ENCODE measurements at places on chromosomes 7 and 10.
A peak's percentile ranks its signal among the peaks of the same experiment; 100 is the strongest.

DNA sequence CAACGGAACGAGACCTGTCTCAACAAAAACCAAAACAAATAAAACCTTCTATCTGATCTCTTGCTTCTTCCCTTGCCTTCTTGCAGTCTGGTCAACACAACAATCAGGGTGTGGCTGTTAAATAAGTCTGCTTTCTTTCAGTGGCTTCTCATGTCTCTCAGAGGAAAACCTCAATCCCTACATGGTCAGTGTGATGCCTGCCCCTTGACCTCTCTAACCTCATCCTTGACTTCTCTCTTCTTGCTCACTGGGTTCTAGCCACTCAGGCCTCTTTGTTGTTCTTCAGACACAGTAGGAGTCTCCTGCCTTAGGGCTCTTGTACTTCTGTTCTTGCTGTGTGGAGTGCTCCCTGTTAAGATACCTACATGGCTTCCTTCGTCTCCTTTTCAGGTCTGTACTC is 220.4 kb downstream of the SDHAF3 start:
- DNase-seq: no peak

GRCh38 chr10:111017098-111017497 is 59.7 kb upstream of the ADRA2A start:
- DNase-seq: no peak

DNA sequence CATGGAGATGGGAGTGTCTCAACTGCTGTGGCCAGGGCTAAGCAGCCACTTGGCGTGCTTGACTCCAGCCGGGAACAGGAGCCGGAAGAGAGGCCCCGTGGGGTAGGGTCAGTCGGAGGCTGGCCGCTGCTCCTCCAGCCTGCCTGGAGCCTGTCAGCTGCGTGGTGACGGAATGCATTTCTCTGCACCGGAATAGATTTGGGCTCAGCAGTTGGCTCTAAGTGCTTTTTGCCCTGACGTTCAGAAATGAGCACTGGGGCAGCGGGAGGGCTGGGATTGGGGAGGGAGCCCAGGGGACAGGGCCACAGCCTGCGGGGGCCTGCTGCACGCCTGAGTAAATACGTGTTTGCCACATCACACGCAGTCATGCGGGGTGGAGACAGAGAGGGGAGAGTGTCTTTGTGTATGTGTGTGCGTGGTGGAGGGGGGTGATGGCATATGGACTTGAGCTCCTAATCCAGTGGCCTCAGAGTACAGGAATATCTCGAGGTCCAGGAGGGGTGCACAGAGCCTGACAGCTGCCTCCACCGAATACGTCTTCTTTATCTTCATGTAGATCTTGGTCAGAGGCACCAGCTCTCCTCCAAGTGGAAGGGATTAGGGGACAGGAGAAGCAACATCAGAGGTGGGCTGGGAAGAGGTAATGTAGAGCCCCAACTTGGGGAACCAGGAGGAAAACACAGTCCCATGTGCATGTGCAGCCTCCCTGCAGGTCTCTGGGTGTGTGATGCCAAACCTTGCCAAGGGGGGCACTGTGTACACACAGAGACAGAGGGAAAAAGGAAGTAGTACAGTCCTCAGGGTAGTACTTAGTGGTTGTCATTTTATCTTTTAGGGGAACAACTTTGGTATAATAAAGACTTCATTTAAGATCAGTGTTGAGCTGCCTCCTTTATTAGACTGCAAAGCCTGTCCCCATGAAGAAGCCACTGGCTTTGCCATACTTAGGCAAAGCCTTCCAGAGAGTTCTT is 151.4 kb downstream of the CDH23 start:
- no peak for DNase-seq

GRCh38 chr7:116832692-116833091 is 29.7 kb upstream of the CAPZA2 start:
- no peak for DNase-seq

- no peak for DNase-seq
Observed at GRCh38 chr10:132446195-132446581, 49.2 kb downstream of the PWWP2B start.

DNA sequence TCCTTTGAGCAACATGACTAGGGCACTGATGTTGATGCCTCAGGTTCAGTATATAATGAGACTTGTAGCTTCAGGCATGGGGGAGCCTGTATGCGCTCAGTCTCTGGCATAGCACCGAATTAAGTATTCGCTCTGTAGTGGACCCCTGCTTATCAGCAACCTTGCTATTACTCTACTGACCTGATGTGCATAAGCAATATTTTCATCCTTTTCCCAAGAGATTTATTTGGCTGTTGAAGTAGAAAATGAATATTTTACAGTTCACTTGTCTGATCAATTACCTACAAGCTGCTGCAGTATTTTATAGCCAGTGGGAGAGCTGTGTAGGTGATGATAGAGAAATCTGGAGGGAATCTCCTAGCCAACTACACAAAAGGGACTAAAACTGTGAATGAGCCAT is 781.6 kb upstream of the PHF14 start:
- no peak for DNase-seq

- no peak for DNase-seq
Observed at GRCh38 chr7:37663693-37664092, 19.9 kb upstream of the GPR141 start.

GRCh38 chr10:131654471-131655087 is 246.2 kb upstream of the PPP2R2D start:
- DNase-seq: no peak

GRCh38 chr10:86979296-86979818 is 11.1 kb downstream of the ADIRF start:
- no peak for DNase-seq

GRCh38 chr10:98168147-98168546 is 33.7 kb downstream of the R3HCC1L start:
- DNase-seq: no peak

DNA sequence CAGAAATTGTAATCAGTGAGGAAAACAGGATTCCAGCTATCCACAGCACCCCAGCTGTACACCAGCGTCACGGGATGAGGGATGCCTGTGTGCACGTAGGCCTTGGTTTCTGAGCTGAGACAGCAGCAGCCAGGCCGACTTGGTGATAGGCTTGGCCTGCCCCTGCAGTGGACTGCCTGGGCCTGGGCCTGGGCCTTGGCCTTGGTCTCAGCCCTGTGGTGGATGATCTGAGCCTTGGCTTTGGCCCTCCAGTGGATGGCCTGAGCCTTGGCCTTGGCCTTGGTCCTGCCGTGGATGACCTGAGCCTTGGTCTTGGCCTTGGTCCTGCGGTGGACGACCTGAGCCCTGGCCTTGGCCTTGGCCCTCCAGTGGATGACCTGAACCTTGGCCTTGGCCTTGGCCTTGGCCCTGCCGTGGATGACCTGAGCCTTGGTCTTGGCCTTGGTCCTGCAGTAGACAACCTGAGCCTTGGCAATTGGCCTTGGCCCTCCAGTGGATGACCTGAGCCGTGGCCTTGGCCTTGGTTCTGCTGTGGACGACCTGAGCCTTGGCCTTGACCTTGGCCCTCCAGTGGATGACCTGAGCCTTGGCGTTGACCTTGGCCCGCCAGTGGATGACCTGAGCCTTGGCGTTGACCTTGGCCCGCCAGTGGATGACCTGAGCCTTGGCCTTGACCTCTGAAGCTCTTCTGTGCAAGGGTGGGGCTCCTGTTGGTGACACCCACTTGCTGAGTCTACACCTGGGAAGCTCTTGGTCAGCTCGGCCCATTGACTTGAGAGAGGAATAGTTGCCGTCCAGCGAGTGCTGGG is 93.8 kb downstream of the CUX1 start:
- DNase-seq: no peak

DNA sequence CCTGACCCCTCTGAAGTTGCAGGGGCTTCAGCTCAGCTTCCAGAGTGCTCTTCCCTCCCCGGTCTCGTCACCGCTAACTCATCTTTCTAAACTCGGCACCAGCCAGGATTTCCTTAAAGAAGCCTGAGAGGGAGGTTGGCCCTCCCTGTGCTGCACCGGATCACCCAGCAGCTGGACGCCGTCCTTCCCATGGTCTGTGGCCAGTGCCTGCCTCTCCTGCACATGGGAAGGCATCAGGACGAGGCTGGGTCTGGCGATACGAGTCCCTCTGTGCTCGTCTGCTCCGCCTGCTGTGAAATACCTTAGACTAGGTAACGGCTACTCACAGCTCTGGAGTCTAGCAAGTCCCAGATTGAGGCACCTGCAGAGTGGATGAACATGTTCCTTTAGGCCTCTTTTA is 179.1 kb downstream of the ZMYND11 start:
- no peak for DNase-seq

DNA sequence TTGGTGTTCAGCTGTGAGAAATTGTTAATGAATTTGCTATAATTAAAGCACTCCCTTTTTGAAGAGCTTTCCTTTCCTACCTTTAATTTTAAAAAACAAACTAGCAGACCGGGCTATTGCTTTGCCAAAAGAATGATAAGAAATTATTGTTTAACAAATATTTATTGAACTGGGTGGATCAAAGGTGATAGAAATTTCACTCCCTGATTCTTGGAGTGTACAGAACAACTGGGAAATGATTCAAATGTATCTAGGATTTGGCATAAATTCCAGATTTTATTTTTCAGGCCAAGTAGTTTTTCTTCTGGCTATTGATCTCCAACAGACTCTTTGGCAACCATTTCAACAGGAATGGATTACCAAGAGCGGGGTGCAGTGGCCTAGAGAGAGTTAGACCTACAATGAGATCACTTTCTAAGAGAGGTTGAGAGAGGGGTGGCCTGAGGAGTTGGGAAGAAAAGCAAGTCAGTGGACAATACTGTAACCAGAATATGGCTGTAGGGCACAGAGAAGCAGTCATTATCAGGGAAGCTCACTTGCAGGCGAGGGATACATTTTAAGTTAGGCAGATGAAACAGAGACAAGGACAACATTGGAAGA is 71.9 kb downstream of the PLXDC2 start:
- DNase-seq: no peak

DNA sequence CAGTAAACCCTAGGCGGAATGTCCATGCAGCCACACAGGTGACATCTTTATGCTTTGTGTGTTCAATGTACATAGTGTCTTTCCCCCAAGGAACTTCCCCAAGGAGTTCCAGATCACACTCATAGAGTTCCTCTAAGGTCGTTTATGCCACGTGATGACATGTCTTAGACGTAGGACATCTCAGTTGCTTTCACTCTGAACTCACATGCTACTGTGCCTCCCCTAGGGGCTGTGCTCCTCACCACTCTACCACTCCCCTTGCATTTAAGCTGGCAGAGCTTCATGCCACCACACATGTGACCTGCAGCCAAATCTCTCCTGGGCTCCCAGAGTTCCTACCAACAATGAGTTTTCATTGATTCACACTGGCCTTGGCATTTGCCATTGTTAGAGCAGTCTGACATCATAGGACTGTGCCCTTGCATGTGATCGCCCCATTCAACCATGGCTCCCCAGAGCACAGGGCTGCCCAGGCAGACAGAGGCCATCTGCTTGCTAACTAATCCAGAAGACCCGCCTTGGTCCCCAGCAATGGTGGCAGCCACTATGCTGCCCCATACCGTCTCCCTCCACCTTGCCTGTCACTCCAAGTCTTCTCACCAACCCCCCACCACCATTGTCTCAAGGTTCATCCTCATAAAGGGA is 95.3 kb upstream of the MACROH2A2 start:
- DNase-seq: no peak

- no peak for DNase-seq
Observed at GRCh38 chr10:29332061-29332760, 43.3 kb downstream of the LYZL1 start.

- no peak for DNase-seq
Observed at GRCh38 chr10:79023240-79024162, 45.3 kb upstream of the ZMIZ1 start.

- DNase-seq: no peak
Observed at GRCh38 chr7:28953633-28954032, 4.5 kb downstream of the TRIL start.

DNA sequence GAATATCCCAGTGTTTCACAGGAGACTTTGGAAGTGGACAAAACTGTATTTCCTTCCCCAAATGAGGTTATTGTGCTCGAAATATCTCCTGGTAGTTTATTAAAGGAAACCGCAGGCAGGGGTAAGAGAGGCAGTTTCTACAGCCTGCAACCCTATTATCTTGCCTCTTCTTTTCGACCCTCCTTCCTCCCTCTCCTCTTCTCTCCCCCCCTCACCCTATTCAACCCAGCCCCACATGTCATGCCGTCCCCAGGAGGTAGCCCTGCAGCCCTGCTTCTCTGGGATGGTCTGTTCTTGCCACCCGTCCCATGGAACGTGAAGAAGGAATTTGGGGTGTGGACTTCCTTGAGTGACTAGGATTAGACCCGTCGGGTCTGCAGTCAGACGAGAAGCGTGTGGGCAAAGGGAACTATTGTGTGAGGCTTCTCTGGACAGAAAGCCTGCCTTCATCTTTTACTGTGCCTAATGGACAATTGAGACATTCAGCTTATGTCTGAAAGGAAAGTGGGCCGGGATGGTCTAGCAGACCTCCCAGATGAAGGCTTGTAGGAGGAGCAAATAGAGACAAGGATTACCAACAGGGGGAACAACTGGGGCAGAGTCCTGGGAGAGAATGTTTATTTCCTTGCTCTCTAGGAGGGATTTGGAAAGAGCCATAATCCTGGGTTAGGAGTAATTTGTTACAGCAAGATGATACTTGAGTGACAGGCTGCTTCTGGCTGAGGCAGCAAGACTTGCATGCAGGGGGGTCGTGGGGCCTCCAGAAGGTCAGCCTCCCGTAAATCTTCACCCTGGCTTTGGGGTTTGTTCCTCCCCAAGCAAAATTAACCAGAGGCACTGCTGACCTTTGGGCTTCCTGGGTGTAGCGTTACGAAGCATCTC is 77.8 kb downstream of the TCF7L2 start:
- DNase-seq: peak; percentile 17

GRCh38 chr10:11516431-11516746 is 95.1 kb downstream of the USP6NL start:
- no peak for DNase-seq

- no peak for DNase-seq
Observed at GRCh38 chr7:106736123-106736507, 75.2 kb upstream of the CCDC71L start.

GRCh38 chr7:124480036-124480820 is 285.4 kb downstream of the GPR37 start:
- no peak for DNase-seq

DNA sequence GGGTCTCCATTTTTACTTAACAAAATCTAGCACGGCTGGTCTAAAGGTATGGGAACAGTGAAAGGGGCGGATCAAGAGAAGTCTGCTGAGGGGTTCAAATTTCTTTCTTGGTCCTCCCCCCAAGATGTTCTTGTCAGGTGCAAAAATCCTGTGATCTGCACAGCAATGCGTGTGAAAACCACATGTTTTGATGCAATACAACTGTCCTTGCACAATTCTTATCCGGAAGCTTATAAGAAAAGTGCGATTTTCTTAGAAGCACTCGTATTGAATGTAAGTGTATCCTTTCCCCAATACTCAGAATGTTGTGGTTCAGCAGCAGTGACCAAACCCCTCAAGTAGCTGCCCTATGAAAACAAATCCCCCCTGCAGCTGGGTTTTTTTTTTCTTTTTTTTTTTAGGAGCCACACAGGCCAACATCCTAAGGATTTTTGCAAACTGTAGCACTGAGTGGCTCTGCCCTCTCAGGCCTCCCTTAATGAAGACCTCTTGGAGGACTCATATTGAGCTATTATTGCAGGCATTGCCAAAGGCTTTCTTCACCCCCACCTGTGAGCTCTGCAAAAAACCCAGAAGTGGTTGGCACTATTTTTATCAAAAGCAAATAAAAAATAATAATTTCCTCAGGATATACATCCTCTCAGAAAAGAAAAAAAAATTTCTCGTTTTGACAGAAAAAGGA is 151.9 kb upstream of the ITGB1 start:
- no peak for DNase-seq

GRCh38 chr10:93701866-93702209 is 554 bp downstream of the FRA10AC1 start:
- DNase-seq: peak; percentile 63

GRCh38 chr7:70446448-70447143 is 685.3 kb upstream of the GALNT17 start:
- no peak for DNase-seq

All from hippocampal formation (tissue), 2 donors.